ENCODE measurements at places on chromosomes 6 and 20.

DNA sequence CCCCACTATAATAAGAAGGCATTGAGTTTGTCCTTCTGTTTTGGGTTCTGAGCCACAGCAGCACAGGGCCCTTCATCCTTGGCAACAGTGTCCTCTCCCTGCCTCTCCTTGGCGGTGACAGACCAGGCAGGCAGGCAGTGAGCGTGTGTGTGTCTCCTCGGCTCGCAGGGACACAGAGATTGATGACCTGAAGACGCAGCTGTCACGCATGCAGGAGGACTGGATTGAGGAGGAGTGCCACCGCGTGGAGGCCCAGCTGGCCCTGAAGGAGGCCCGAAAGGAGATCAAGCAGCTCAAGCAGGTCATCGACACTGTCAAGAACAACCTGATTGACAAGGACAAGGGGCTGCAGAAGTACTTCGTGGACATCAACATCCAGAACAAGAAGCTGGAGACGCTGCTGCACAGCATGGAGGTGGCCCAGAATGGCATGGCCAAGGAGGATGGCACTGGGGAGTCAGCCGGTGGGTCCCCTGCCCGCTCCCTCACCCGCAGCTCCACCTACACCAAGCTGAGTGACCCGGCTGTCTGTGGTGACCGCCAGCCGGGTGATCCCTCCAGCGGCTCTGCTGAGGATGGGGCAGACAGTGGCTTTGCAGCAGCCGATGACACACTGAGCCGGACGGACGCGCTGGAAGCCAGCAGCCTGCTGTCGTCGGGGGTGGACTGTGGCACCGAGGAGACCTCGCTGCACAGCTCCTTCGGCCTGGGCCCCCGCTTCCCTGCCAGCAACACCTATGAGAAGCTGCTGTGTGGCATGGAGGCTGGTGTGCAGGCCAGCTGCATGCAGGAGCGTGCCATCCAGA, 24.0 kb downstream of the SDCBP2 start:
- DNase-seq, result no peak

DNA sequence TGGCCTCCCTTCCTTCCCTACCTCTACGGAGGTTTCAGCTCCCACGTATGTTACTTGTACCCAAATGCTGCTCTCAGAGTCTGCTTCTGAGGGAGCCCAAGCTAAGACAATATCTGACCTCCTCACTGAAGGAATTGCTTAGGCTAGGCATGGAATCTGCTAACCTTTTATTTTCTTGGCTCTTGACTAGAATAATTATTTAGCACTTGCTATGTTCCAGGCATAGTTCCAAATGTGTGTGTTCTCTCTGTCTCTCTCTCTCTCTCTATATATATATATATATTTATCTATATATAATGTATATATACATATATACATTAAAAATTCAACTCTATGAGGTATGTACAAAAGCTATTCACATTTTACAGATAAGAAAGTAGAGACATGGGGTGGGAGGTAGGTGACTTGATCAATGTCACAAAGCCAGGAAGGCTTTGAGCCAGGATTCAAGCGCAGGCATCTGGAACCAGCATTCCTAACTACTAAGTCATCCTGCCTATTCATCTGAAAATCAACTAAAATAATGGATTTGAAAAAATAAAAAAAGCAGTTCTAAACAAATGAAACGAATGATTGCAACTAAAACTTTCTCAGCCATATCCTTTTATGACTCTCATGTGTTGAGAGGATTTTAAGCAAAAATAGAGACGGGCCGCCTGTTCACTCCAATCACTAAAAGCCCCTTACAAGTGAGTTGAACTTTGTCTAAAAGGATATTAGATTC, 189.7 kb upstream of the JAG1 start:
- no peak for DNase-seq

DNA sequence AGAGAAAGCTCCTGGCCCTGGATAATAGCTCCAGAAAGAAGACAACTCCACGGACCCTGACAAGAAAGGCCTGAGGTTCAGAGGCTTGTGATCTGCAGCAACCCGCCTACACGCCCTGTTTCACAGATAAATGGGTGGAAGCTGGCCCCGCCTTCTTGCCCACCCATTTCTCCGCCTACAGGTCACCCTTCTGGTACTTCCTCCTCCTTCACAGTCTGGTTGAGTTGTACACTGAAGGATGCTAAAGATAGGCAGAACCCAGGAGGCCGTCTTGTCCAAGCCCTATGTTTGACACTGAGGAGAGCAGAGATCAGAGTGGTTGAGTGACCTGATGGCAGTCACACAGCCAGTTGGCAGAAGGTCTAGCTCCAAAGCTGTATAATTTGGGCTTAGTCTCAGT, 34.2 kb upstream of the MDGA1 start:
- peak; percentile 57 for DNase-seq

- DNase-seq, result no peak
These were observed 71.2 kb upstream of the PTPN1 start for GRCh38 chr20:50438986-50439407.

DNA sequence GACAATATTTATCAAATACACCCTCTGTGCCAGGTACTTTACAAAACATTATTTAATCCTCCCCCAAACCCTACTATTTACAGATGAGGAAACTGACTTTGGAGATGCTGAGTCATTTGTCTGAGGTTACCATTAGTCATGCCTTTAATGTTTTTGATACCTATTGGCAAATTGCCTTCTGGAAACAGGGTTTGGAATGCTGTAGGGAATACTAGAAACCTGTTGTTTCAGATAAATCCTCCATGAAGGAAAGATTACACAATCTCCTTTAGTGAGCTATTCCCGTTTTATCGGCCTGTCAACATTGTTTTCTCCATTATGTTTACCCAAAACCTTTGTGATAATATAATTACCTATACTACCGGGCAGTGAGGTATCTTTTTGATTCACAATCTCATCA, 93.6 kb upstream of the ADGRF1 start:
- DNase-seq, result no peak

- no peak for DNase-seq
These were observed 88.7 kb upstream of the FRMD1 start for GRCh38 chr6:168167431-168168315.

- no peak for DNase-seq
These were observed 114.8 kb upstream of the CDYL start for GRCh38 chr6:4661391-4661790.

DNA sequence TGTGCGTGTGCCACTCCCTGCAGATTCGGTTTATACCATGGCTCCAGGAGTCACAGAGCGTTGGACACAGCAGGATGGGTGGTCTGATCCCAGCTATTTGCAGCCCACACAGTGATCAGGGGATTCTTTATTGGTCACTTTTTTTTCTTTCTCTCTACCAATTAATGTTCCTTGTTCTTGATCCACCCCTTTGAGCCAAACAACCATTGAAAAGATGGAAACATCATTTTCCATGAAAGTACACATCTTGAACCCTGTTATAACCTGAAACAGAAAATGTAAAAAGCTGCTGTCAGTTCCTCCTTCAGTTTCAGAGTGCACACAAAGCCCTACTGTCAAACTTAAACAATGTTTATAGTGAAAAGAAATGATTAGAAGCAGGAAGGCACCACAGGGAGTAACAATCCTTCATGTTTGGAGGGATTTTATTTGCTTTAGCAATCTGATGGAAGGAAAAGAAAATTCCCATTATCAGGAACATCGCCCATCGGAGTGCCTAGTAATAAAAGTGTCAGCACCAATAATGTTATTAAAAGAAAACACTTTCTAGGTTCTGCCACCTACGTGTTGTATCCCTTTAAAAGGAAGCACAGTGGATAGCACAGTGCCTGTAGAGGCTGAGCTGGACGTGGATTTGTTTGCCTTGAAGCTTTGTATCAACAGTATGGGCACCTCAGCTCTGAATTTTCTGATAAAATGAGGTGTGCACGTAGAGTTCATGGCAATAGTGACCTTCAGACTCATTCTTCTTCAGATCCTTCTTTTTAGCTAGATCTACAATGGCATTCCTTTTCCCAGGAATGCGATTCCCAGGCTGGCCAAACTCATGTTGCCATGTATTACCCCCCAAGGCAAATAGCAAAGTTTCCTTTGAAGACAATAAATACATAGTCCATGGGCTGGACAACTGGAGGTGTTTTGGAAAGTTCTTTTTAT, 16.1 kb upstream of the THBD start:
- DNase-seq, result no peak

DNA sequence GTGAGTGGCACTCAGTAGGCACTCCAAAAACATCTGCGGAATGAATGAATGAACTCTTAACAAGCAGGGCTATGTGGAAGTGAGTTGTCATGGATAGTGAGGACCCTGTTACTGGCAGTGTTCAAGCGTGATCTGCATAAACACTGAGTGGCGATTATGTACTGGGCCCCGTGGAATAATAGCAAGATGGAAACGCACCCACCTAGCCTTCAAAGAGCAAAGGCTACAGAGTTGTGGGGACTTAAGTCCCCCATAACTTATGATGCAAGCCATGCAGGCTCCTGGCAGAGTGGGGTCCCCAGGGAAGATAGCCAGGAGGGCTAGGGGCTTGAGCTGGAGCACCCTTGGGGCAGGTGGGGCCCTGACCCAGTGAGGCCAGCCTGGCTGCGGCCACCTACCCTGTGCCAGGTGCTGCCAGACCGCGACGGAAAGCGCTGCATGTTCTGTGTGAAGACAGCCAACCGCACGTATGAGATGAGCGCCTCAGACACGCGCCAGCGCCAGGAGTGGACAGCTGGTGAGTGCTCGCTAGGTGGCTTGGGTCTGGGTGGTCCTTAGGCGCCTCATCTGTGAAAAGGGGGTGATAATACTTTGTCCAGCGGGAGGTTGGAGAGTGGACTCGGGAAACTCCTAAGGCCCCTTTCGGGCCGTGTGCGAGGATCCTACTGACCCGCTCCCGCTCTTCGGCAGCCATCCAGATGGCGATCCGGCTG, 20.0 kb downstream of the DEF6 start:
- DNase-seq, result no peak

DNA sequence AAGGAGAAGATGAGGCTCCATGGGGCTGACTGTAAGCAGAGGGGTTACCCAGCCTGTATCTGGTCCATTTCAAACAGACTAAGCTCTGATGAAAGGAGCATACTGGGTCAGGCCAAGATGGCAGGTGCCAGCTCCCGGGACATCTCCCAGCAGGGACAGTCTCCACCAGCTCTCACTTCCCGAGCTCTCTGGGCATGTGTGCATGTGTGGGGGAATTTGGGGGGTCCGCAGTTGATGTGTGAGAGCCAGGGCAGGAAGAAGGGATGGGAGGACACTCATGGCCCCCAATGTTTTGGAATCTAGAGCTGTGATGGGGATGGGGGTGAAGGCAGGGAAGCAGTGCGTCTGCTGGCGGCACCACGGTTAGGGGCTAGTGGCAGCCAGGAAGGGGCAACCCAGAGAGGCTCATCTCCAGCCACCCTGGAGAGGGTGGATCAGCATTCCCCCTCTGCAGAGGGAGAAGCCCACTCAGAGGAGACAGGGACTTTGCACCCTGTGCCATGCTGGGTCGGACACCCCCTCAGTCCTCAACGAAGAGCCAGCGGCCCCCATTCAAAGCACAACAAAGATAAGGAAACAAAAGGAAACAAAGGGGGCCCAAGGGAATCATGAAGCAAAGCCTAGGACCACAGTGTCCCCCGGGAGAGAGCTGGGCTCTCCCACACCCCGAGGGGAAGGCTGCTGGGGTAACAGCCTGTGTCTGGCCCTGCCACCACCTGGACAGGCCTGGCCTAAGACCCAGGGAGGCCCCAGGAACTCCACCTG, 52.4 kb downstream of the DSTN start:
- DNase-seq, result no peak

- no peak for DNase-seq
These were observed 363.9 kb downstream of the PREX1 start for GRCh38 chr20:48463916-48464315.

DNA sequence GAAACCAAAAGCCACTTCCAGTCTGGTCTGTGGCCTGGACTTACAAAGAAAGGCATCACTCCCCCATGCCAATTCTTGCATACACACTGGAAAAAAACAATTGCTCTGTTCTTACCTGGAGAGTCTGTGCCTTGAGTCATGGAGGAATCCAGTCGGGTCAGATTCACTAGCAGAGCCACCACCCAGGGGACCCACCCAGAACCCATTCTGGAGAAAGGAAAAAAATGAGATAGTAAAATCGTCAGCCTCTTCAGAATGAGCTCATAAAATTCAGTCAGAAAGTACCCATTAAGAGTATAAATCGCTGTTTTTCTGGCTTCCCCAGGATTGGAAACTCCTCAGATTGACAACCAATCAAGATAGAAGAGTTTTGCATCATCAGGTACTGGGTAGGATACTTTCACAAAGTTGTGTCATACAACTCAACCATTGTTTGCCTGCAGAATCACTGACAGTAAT, at the start of gene HLA-DOB:
HLA-DOB (minus strand) TSS at position 257 of the 459 bp plus-strand sequence; CDS start at position 206, 51 bp downstream.
- no peak for DNase-seq

- DNase-seq, result no peak
These were observed 15.4 kb downstream of the FOXC1 start for GRCh38 chr6:1624851-1625781.

DNA sequence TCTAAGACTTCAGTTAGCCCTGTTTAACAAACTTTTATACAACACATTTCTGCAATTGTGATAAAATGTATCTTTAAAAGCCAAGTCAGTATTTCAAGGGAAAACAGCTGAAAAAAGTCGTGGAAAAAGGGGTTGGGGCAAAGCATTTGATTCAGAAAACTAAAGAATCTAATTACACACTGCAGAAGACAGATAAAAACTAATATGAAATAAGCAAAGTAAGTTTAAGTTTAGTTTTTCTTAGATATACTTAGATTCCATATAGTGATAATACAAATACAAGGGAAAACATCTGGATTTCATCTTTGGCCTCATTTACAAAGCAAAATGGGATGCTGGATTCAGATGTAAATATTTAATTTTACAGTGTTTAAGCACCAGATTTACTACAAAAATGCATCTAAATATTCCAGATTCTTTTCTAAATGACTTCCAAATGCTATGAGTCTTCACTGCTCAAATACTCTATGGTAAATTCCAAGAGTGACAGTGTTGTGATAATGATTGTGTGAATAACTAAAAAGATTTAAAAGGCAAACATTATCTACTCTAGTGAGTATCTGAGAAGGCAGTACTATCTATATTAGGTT, 1.5 kb upstream of the ADNP start:
- no peak for DNase-seq

GRCh38 chr20:1291191-1291741, 25.2 kb downstream of the SNPH start:
- no peak for DNase-seq

DNA sequence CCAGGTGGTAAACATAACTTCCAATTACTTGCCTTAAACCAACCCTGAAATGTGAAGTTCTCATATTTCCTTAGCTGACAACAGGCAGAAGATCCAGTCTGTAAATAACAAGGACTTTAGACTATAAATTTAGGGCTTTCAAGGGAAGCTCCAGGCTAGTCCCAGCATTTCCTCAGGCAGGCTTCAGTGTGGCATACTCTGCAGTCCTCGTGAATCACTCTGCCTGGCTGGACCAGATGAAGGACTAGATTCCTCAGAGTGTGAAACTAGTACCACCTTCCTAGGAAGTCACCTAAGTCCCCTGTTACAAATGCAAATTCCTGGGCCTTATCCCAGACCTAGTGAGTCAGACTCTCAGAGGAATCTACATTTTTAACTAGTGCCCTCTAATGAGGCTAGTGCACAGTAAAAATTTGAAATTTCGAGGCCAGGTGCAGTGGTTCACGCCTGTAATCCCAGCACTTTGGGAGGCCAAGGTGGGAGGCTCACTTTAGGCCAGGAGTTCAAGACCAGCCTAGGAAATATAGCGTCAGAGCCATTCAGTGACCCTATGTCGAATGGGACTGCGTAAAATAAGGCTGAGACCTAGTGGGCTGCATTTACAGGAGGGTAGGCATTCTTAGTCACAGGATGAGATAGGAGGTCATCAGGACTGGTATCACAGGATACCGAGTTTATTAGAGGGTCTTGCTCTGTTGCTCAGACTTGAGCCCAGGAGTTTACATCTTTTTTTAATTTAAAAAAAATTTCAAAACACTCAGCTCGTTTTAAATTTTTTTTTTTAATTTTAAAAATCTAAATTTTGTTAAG, 279.6 kb upstream of the JARID2 start:
- no peak for DNase-seq

Measured in activated naive CD4-positive, alpha-beta T cell treated with anti-CD3 and anti-CD28 coated beads for 36 hours (primary cell).